SHP77 (cell line): ENCODE measurements at places on chromosomes 1 and 21.

GRCh38 chr1:72281144-72281543 is 1.2 kb downstream of the NEGR1 start:
- DNase-seq = peak; percentile 20

GRCh38 chr1:96372881-96373280 is 348.7 kb upstream of the PTBP2 start:
- no peak for DNase-seq

- no peak for DNase-seq
Measured at GRCh38 chr1:30612536-30613065, 110.8 kb downstream of the MATN1 start.

GRCh38 chr1:213492161-213493041 is 441.4 kb downstream of the RPS6KC1 start:
- no peak for DNase-seq

DNA sequence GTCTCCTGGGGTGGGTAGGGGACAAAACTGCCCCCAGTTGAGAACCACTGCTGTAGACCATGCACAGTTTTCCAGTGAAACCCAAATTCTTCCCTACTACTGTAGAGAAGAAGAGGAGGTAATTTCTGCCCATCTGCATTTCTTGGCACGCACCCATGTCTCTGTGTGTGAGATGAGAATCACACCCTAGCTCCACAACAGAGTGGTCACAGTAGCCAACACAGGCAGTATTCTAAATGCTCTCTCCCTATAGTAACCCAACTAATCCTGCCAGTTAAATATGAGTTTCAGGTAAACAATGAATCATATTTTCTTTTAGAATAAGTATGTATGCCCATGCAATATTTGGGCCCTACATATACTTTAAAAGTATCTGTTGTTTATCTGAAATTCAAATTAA is 1.2 kb upstream of the CAPN2 start:
- no peak for DNase-seq

GRCh38 chr1:236103646-236104218 is 38.6 kb upstream of the GPR137B start:
- DNase-seq = peak; percentile 48

DNA sequence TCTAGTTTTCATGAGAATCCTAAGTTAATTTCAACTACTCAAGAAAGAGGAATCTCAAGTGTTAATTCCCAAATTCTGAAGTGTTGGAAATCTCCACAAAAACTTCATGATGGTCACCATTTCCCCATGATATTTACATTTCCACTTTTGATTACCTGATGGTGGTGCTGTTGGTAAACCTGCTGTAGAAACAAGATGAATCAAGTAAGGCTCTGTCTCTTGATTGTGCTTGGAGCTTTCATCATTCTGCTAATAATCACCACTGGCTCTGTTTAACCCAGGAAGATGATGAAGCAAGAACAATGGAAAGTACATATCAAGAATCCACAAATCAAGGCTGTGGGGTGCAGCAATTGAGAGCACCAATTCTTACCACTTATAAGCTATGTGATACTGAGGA is 77.8 kb downstream of the C4BPA start:
- no peak for DNase-seq

DNA sequence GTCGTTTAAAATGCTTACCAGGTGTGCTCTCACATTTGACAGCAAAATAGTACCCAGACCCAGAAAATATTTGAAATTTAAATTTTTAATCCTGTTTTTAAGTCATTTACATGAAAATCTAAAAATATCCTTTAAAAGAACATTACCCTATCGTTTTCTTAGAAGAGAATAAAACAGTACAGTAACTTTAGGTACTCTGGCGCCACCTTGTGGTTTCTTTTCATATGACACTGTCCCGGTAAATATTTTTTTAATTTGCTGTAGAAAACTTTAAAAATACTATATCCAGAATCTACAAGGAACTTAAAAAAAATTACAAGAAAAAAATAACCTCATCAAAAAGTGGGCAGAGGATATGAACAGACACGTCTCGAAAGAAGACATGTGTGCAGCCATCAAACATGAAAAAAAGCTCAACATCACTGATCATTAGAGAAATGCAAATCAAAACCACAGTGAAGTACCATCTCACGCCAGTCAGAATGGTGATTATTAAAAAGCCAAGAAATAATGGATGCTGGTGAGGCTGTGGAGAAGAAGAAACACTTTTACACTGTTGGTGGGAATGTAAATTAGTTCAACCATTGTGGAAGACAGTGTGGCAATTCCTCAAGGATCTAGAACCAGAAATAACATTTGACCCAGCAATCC is 129.2 kb downstream of the RGS21 start:
- peak; percentile 16 for DNase-seq

GRCh38 chr1:19429611-19430010 is 55.7 kb downstream of the CAPZB start:
- DNase-seq = no peak

GRCh38 chr1:233189526-233189925 is 106.0 kb downstream of the PCNX2 start:
- no peak for DNase-seq

- DNase-seq = no peak
Measured at GRCh38 chr1:174689524-174689923, 241.8 kb downstream of the GPR52 start.

DNA sequence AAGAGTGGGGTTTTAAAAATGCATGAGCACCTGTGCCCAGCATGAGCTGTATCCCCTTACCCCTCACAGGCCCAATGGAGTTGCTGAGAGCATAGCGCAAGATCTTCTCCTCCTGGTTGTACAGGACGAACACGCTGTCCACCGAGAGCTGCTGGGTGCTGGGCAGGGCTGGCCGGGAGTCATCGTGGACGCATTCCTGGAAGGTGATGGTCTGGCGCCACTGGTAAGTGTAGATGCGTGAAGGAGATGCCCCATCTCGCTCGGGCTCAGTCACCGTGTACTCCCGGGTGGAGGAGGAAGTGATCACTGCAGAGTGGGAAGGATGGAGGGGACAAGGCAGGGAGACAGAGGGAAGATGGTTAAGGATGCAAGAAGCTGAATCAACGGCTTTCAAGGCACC is 39.1 kb downstream of the NID1 start:
- no peak for DNase-seq

DNA sequence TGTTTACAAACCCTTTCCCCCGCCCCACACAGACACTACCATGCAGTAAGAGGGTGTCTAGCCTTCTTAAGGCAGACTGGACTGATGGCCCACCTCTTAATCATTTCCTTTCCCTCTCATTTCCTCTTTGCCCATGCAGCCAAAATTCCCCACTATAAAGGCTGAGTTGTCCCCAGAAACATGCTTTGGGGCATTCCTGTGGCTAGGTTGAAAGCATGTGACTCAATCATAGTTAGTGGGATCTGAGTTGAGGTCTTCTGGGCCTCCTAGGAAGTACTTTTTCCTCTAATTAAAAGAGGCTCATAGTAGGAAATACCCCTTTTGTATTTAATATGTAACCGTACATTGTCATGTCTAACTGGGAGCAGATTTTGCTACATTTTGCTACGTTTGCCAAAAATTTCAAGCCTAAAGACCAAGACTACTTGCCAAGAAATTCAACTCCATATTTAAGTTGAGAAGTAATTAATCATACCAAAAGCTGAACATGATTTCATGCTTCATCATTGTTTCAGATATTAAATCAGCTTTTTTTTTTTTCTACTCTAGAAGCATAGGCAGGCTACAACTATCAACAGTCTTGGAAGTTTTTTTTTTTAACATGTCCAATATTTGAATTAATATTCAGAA is 174.7 kb downstream of the ADGRL4 start:
- no peak for DNase-seq

GRCh38 chr1:112974646-112975045 is 18.6 kb upstream of the SLC16A1 start:
- no peak for DNase-seq

DNA sequence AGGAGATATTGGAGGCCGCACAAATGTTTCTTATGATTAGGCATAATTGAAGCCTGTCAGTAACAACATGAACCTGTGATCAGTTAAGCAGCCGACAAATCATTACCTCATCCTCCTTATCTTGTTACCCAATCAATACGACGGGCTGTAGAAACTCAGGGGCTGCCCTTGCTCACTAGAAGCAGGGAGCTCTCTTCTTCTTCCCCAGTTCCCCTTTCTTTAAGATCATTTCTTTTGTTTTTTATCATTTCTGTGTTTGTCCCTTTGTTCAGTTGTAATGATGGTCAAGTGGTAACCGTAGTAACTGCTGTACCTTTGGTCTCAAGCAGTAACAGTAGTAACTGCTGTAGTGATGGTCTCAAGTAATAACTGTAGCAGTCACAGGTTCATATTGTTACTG is 13.8 kb upstream of the FCGR2A start:
- no peak for DNase-seq
